ENCODE measurements at places on chromosomes 4 and X.
A peak's percentile ranks its signal among the peaks of the same experiment; 100 is the strongest.

DNA sequence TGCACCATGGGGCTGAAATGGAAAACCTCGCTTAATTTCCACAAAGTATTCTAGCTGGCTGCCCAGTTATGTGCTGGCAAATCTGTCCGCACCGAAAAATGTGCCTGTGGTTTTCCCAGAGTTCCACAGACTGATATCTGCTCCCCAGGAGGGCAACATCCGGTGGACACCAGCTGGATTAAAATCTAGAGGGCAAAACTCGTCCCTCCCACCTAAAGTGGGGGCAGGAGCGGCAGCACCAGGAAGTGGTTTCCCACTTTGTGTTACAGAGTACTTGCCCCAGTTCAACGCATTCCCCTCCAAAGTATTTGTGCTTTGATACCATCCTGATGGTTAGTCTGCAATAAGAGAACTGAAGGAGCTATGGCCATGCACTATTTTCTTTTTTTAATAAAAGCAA lies 187.6 kb downstream of the TSPAN5 start:
- DNase-seq = no peak

DNA sequence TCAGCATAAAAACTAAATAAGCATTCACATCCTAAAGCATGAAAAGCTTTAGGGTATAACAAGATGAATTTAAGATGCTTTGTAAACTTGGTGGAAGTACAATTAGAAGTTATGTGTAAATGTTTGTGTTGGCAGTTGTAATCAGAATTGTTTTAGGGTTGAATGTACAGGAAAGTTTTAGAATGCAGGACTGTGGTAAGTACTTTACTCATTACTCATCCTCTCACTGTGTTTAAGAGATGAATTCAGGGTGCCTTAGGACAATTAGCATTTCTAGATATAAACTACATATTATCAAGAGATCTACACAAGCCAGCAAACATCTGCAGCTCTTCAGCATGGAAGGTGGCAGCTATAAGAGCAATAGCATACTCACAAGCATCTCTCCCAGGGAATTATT lies 77.5 kb upstream of the ELOVL6 start:
- DNase-seq = no peak

GRCh38 chr4:17646693-17647092 lies 32.3 kb downstream of the MED28 start:
- no peak for DNase-seq

DNA sequence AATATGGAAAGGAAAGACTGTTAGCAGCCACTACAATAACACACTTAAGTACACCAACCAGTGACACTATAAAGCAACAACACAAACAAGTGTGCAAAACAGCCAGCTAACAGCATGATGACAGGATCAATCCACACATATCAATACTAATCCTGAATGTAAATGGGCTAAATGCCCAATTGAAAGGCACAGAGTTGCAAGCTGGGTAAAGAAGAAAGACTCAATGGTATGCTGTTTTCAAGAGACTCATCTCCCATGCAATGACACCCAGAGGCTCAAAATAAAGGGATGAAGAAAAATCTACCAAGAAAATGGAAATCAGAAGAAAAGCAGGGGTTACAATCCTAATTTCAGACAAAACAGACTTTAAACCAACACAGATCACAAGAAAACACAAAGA lies 94.2 kb upstream of the ENPEP start:
- no peak for DNase-seq

- peak; percentile 81 for DNase-seq
Observed at GRCh38 chrX:39859991-39860861, 237.5 kb downstream of the BCOR start.

DNA sequence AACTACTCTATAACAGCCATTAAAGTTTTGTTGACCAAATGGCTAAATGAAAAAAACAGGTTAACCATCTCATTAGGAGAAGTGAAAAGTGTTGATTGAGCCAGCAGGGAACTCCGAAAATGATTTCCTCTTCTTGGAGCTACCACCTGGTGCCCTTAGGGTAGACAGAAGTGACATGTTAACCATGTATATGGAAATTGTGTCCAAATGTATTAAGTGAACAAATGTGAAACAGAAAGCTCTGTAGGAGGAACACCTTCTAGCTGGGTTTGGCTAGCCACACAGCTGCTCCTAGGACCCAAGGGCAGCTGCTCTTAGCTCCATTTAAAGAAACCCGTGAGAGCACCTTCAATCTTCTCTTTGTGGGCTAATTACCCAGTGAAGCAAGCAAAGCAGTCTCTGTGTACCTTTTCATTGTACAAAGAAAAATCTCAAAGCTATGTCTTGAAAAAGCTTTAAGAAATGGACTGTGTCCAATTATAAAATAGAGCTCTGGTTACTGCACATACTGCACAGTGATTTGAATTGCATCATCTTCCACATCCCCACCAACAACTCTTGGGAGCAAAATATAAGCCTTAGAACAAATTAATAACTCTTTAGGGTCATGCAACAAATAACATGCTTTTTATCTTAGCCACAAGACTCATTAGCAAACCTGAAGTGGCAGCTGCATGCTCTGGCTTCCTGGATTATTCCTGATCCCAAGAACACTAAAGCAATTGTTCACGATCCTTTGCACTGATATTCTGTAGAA lies 59.2 kb upstream of the PARM1 start:
- no peak for DNase-seq

- no peak for DNase-seq
Observed at GRCh38 chrX:55074851-55075467, at the start of gene PAGE2B. Gene PAGE2B (plus strand): TSS chrX:55075030. CDS start chrX:55076042, 1,012 bp downstream.

GRCh38 chr4:156673483-156673882 lies 298.1 kb downstream of the PDGFC start:
- DNase-seq = no peak

DNA sequence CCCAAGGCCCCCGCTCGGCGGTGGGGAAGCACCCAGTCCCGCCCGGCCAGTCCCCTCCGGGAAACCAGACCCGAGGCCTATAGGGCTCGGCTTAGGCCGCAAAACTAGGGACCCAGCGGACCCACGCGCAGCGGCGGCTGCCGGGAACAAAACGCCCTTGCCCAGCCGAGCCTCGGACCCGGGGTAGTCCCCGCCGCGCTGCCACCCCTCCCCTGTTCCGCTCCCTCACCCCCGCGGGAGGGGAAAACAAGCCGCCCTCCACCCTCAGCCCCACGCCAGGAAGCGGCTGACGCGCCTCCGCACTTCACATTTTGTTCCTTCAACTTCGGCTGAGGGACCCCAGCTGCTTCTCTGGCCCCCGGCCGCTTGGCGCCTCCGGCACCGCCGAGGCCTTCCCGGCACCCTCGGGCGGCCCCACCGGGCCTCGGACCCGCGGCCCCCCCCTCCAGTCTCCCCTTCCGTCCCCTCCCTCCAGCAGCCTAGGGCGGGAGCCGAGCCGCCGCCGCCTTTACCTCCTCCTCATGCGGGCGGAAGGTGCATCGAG lies 694 bp downstream of the PDS5A start:
- DNase-seq = peak; percentile 36

- no peak for DNase-seq
Observed at GRCh38 chr4:188536826-188537225, 397.6 kb downstream of the TRIML1 start.

- DNase-seq = no peak
Observed at GRCh38 chr4:1862055-1862911, 6.3 kb upstream of the LETM1 start.

DNA sequence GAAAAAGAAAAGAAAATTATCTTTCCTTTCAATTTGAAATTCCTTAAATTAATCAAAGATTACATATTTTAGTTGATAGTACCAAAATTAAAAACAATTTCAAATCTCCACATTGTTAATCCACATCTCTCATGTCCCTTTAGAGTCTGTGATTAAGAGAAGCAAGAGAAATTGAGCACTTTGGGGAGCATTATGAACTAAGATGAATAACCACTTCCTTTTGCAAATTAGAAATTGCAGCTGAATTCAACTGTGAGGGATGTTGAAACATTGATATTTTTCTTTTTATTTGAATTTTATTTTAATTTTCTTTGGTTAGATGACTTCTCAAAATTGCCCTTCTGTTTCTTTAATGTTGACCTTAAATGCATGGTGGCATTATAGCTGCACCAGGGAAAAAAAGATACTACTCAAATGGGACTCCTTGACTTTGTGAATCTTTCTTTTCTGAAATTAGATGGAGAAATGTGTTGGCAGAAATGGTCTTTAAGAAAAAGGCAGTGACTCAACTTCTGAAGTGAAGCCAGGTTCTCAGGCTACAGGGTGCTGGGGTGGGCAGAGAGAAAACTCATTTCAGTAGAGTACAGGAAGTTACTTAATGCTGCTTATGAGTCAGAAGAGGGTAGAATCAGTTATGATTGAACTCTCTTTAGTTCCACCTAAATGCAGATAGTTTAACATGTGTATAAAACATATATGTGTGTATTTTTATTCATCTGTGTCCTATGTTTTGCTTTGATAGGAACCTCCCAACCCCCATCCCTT lies 92.0 kb upstream of the TNIP3 start:
- DNase-seq = peak; percentile 58

- DNase-seq = no peak
Observed at GRCh38 chr4:123950530-123950929, 553.9 kb downstream of the SPRY1 start.

DNA sequence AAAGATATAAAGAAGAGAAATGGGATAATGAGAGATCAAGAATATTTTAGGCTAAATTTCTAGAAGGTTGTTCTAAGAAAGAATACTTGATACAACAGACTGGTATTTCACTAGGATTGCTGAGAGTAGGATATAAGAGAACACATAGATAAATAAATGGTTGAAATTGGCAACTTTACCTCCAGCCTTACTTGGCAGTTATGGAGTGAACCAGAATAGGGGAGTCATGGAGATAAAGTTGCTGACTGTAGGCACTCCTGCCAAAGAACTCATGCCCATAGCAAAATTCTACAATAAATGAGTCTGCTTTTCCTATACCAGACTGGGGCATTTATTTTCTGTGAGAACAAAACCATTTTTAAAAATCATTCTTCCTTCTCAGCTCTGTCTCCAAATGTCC lies 26.4 kb upstream of the MMRN1 start:
- DNase-seq = no peak

DNA sequence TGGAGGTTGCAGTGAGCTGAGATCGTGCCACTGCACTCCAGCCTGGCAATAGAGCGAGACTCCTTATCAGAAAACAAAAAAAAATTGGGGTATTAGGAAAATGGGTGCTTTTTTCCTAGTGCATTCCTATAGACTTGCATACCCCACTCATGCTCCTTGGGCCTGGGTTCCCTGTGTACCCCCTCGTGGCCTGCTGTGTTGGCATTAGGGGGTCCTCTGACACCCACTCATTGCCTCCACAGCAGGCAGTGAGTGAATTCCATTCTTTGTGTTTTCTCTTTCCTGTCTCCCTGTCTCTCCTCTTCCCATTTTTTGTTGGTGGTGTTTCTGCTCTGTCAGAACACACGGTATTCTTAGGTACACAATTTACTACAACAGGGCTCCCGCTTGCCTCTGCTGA lies 42.8 kb downstream of the TNIP2 start:
- no peak for DNase-seq

- DNase-seq = no peak
Observed at GRCh38 chrX:136219893-136220292, 31.3 kb downstream of the MAP7D3 start.

GRCh38 chrX:106897259-106897658 lies 5.9 kb downstream of the RIPPLY1 start:
- no peak for DNase-seq

DNA sequence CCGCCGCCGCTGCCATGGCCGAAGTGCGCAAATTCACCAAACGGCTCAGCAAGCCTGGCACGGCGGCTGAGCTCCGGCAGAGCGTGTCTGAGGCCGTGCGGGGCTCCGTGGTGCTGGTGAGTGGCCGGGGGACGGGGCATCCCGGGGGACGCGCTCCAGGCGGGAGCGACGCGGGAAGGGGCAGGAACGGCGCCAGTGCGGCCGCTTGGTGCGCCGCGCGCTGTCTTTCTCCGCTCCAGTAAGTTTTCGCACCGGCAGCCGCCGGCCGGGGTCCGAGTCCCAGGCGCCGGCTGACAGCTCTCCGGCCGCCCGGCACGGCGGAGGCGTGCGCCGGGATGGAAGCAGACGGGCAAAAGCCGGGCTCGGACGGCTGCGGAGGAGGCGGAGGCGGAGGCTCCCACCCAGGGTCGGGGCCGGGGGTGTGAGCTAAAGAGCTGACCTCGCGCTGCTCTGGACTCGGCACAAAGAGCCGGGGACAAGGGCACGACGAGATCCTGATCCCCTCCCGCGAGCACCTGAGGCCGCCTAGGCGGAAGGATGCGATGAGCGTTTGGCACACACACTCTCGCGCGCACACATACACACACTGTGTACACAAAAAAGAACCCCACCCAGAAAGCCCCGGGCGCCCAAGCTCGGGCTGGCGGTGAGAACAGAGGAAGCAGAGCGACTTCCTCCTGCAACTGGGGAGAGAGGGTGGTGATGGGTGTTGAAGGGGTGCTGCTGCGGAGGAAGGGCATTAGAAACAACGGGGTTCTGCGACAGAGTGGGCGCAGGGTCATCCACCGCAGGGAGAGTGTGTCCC lies 545 bp downstream of the DOCK11 start:
- DNase-seq = peak; percentile 1

- no peak for DNase-seq
Observed at GRCh38 chr4:114017120-114017917, 37.9 kb upstream of the ARSJ start.

GRCh38 chr4:39825741-39826231 lies 127.8 kb downstream of the UBE2K start:
- peak; percentile 31 for DNase-seq

GRCh38 chrX:48478806-48479205 lies 2.8 kb downstream of the FTSJ1 start:
- DNase-seq = no peak

GRCh38 chr4:37268319-37268718 lies 23.8 kb downstream of the NWD2 start:
- DNase-seq = no peak

- DNase-seq = no peak
Observed at GRCh38 chrX:39678914-39679313, 418.8 kb downstream of the BCOR start.

- DNase-seq = no peak
Observed at GRCh38 chr4:58491620-58492019, 1381.4 kb upstream of the IGFBP7 start.

DNA sequence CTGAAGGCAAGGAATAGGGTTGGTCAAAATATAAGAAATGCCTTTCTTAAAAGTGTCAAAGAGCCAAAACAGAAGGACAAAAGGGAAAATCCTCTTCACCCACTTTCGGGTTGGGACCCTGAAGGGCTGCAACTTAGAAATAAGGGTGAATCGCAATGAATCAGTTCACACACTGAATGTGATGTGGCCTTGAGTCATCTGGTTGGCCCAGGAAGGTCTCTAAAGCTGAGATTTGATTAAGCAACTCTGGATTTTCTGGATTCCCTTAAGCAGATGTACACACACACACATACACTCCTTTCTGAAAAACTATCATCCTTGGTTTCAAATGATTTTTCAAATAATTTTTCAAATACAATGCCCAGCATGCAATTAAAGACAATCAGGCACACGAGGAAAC lies 13.1 kb downstream of the TAB3 start:
- DNase-seq = peak; percentile 3

DNA sequence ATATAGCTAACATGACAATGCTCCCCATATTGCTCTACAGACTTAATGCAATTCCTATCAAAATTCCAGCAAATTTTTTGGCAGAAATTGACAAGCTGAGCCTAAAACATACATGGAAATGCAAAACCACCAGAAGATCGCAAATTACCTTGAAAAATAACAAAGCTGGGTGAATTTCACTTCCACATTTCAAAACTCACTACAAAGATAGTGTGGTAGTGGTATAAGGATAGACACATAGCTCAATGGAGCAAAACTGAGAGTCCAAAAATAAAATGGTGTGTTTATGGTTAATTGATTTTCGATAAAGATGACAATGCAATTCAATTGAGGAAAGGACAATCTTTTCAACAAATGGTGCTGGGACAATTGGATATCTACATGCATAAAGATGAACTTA lies 65.8 kb downstream of the SLC9A7 start:
- no peak for DNase-seq
